HCEC 1CT (cell line): ENCODE measurements at places on chromosomes 12 and 14.
A peak's percentile ranks its signal among the peaks of the same experiment; 100 is the strongest.

GRCh38 chr14:51430633-51431032 is 190.6 kb downstream of the TMX1 start:
- DNase-seq = no peak

DNA sequence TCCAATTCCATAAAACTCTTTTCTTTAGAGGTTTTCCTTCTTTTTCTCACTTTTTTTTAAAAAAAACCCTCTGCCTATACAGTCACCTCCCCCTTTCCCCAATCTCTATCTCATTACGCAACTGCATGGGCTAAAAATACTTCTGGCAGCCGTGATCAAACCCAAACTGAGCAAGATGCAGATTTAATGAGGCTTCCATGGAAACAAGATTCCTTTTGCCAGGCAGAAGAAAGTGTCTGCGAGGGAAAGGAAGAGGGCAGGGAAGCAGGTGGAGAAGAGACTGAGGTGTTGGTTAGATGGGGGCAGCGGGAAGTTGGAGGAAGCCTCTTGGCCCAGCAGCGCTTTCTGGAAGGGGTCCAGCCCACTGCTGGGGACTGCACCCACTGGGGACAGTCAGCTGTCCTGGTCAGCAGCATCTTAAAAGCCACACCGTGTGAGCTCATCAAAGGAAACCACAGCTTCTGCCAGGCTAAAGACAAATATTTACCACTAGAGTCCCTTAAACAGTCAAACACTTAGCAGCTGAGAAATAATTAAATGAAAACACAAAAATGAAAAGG is 90.4 kb downstream of the SLC8A3 start:
- DNase-seq = peak; percentile 7

- peak; percentile 44 for DNase-seq
Observed at GRCh38 chr14:22314183-22314820, 274.7 kb downstream of the DAD1 start.

- DNase-seq = peak; percentile 59
Observed at GRCh38 chr12:70449074-70449752, 83.1 kb downstream of the KCNMB4 start.

DNA sequence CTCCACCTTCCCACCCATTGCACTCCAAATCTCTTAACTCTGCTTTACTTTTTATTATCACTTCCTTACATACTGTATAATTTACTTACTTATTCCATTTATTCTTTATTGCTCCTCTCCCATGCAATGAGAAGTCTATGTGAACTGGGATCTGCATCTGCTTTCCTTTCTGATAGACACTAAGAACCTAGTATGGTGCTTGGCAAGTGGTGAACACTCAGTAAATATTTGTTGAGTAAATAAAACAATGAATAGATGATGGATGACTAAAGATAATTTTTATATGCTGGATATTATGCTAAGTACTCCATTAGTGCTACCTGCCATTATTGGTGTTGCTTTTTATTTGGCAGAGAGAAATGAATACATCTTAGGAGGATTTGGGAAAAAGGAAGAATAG is 151.0 kb downstream of the TPH2 start:
- DNase-seq = no peak

- no peak for DNase-seq
Observed at GRCh38 chr12:12097891-12098690, 27.4 kb downstream of the BCL2L14 start.

GRCh38 chr12:75337905-75338304 is 3.4 kb downstream of the GLIPR1L1 start:
- no peak for DNase-seq

DNA sequence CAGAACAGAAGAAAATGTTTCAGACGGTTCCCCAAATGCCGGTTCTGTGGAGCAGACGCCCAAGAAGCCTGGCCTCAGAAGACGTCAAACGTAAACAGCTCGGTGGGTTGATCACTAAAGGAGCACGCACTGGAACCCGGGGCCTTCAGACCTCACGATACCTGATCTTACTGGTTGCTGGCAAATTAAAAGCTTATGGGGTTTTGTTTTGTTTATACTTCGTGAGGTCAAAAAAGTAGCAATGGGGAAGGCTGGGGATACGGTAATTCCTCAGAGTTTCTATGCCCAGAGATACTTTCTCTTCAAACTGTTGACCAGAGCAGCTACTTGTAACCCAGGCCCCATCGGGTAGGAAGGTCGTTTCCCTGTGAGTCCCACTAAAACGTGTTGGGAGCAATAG is 1.7 kb downstream of the CDKN1B start:
- peak; percentile 59 for DNase-seq

GRCh38 chr14:26730929-26731618 is 133.2 kb upstream of the NOVA1 start:
- DNase-seq = peak; percentile 15

- no peak for DNase-seq
Observed at GRCh38 chr14:83162361-83162929, 1628.8 kb upstream of the SEL1L start.

GRCh38 chr14:52412426-52412825 is 98.3 kb downstream of the PTGER2 start:
- no peak for DNase-seq

DNA sequence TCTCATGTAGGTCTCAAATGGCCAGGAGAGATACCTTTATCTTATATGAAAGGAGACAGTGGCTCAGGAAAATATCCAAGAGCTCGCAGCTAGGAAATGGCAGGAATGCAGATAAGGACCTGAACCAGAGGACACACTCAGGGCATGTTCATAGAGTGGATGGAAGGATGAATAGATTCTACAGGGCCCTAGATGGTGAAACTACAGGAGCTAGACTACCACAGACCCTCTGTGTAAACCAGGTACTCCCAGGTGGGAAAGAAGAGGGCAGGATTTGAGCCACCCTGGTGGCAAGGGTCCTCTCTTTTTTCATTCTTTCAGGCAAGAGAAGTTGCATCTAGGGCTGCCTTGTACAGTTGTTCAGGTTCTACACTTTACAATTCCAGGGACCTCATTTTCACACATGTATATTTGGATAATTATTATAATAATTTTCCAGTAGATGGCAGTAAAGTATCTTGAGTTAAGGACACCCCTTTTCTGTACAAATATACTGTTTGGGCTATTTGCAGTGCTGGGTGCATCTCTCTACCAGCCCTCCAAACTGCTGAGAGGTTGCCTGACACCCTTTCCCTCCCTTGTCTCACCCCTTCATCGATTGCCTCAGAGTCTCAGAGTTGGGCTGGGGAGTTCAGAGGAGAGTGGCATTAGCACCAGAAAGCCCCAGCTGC is 10.5 kb upstream of the ZDHHC22 start:
- peak; percentile 56 for DNase-seq

- peak; percentile 73 for DNase-seq
Observed at GRCh38 chr12:32558903-32559302, 120.2 kb upstream of the DNM1L start.

DNA sequence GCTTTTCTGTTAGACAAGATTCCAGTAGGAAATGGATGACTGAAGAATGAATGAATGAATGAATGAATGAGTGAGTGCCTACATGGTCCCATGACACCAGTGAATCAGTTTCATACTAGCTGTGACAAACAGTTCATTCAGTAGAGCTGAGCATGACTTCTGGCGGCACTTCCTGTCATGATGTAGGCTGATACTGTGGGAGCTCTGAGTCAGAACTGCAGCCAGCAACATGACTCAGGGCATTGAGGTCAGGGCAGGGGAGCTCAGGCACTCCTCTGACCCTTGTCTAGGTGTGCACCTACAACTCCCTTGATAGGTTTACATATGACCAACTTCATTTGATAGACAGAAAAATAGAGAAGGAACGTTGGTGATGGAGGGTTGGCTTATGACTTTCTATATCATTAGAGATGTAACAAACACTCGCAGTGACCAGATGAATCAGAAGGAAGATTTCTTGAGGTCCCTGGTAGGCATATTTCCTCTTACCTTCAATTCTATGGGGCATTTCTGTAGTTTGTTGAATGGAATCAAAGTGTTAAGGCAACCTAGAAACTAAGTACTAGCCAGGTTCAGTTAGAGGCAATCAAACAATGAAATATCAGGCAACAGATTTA is 139.3 kb upstream of the ARHGAP5 start:
- DNase-seq = peak; percentile 93

DNA sequence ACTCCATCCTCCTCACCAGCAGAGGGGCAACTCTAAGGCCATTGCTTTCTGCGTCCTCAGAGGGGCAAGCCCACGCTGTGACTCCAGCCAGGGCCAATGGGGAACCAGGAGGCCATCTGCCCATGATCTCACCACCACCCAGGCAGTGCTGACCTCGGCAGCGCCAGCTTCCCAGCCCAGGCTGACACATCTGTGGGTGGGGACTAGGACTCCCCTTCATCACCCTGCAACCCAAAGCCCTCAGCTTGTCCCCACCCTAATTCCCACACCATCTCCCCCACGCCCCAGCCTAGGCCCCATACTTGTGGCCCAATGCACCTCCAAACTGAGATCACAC is 58.6 kb downstream of the VWF start:
- DNase-seq = no peak

DNA sequence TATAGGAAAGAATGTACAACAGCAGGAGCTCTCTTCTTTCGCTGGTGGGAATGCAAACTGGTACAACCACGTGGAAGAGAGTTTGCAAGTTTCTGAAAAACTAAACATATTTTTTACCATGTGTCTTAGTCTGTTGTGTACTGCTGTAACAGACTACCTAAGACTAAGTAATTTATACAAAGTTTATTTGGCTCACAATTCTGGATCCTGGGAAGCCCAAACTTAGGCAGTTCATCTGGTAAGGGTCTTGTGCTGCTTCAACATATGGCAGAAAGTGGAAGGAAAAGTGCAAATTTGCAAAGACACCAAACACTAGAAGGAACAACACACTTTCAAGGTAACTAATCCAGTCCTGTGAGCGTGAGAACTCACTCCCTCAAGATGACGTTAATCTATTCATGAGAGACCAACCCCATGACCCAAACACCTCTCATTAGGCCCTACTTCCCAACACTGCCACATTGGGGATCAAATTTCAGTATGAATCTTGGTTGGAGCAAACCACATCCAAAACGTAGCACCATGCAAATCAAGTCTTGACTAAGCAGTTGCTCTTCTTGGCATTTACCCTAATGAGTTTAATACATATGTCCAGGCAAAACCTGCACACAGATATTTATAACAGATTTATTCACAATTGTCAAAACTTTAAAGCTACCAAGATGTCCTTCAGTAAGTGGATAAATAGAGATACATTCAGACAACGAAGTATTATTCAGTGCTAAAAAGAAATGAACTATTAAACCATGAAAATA is 481.9 kb upstream of the FOXG1 start:
- DNase-seq = no peak

- peak; percentile 86 for DNase-seq
Observed at GRCh38 chr12:25458047-25458552, 95.0 kb downstream of the LMNTD1 start.

- no peak for DNase-seq
Observed at GRCh38 chr14:95146079-95146771, 11.1 kb downstream of the DICER1 start.

DNA sequence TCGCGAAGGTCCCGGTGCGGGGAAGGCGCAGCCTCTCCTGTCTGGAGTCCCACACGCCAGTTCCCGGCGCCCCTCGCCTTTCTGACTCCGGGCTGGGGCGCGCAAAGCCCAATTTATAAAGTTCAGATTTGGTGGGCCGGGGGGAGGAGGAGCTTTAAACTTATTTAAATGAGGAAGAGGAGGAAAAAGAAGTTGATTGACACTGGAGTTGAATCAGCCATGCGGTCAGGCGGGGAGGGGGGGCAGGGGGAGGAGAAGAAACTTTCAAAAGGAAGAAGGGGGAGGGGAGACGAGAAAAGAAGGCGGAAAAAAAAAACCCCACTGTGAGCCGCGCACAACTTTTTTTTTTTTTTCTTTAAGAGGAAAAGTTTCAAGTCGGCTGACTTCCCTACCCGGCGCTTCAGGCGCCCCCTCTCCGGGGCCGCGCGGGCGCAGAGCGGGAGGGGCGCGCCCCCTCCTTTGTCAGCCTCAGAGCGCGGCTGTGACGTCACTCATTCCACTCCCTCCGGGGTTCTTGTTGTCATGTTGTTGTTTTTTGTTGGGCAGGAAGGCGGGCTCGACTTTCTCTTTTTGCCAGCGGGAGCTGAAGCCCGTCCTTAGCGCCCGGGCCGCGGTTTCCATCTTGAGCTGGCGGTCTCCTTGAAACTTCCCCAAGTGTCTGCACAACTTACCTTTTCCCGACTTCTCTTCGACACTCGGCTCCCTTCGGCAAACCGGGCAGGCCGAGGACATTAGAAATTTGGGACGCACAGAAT is at the start of gene ZFP36L1:
Gene ZFP36L1, minus strand, starts transcription at position 89 of the 755 bp plus-strand sequence. CDS start 129 bp downstream, outside the sequence.
- peak; percentile 97 for DNase-seq

- peak; percentile 91 for DNase-seq
Observed at GRCh38 chr12:94618995-94619695, 31.2 kb downstream of the TMCC3 start.

GRCh38 chr12:42130672-42131402 is 13.8 kb downstream of the GXYLT1 start:
- DNase-seq = peak; percentile 63
